ENCODE measurements at places on chromosomes 2 and 18.
A peak's percentile ranks its signal among the peaks of the same experiment; 100 is the strongest.

DNA sequence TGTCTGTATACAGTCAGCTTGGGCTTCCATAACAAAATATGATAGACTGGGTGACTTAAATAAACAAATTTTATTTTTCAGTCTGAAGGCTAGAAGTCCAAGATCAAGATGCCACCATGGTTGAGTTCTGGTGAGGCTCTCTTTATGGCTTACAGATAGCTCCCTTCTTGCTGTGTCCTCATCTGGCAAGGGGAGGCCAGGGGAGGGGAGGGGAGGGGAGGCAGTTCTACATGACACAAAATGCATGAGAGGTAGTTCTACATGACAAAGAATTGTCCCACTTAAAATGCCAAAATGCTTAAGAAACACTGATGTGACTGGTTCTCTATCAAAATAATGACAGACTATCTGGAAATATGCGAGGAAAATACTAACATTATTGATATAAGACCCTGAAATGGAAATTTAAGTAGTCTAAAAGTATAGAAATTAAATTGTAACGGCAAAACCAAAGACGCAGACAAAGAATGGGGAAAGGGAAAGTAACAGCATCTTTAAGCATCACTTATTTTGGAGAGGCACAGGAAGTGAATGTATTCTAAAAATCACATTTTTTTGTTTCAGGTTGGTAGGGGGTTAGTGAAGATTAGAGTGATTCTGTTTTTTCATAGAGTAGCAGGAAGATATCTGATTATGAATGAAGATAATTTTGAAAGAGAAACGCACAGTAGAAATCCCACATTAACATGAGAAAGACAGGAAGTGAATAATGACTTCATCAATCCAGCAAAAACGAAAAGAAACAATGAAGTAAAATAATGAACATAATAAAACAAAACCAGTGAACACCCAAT lies 131.4 kb downstream of the STRN start:
- DNase-seq: no peak

GRCh38 chr2:73850009-73850408 lies 21.2 kb downstream of the STAMBP start:
- no peak for DNase-seq

DNA sequence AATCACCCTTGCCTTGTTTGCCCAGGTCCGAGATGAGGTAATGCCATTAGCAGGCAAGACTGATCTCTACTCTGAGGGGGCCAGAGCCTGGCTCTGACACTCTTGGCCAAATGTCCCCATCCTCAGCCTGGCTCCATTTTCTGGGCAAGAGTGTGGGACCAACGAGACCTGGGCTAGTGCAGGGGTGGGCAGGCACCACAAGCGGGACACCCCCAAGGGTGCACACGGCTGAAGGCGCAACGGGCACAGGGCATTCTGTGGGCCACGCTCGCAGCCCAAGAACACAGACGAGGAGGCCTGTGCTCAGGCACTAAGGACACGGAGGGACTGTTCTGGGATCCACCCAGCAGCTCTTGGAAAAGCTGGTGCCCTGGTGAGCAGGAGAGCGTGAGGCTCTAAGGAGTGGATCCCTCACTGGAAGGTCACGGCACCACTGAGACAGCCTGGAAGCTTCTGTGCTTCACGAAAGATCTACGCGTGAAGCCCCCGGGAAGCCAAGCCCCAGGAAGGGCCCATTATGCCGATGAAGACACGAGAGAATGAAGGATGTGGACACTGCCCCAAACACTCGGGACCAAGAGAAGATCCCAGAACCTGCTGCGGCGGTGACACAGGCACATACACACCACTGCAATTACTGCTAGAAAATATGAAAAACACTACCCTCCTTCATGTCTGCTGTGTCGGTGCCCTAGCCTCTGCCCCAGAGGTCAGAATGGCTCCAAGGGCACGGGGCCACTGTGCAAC lies 138.2 kb downstream of the HDAC4 start:
- no peak for DNase-seq

- no peak for DNase-seq
These were observed 171.3 kb downstream of the NDUFA10 start for GRCh38 chr2:239853706-239854327.

GRCh38 chr2:191714925-191715324 lies 37.0 kb downstream of the NABP1 start:
- DNase-seq: no peak

- DNase-seq: no peak
These were observed 42.3 kb upstream of the ALPP start for GRCh38 chr2:232336241-232336736.

- no peak for DNase-seq
These were observed 71.6 kb downstream of the ZAP70 start for GRCh38 chr2:97784953-97785352.

- DNase-seq: no peak
These were observed 8.2 kb downstream of the CYP26B1 start for GRCh38 chr2:72139471-72139873.

DNA sequence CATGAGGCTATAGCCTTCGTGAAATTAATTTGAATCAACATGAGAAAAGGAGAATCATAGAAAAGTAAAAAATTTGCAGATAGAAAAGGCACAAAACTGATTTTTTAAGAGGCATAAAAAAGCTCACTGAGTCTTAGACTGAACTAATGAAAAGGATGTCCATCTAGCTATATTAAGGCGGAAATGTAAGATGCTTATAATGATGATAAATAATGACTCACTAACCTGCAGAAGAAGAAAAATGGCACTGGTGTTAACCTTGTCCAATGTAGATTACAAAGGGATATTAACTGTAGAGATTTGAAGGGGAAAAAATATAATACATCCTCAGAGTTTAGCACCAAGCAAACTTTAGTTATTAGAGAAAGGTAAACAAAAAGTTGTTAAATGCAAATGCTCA lies 1098.0 kb upstream of the DDX18 start:
- DNase-seq: no peak

- DNase-seq: no peak
These were observed 140.1 kb upstream of the AQP4 start for GRCh38 chr18:27005589-27005988.

- no peak for DNase-seq
These were observed 44.8 kb downstream of the PAX8 start for GRCh38 chr2:113233593-113234550.

- no peak for DNase-seq
These were observed 86.8 kb downstream of the SEMA4F start for GRCh38 chr2:74740741-74741431.

GRCh38 chr2:39704540-39704939 lies 38.8 kb downstream of the TMEM178A start:
- DNase-seq: no peak

GRCh38 chr2:25251071-25251421 lies 82.7 kb upstream of the POMC start:
- peak; percentile 53 for DNase-seq

DNA sequence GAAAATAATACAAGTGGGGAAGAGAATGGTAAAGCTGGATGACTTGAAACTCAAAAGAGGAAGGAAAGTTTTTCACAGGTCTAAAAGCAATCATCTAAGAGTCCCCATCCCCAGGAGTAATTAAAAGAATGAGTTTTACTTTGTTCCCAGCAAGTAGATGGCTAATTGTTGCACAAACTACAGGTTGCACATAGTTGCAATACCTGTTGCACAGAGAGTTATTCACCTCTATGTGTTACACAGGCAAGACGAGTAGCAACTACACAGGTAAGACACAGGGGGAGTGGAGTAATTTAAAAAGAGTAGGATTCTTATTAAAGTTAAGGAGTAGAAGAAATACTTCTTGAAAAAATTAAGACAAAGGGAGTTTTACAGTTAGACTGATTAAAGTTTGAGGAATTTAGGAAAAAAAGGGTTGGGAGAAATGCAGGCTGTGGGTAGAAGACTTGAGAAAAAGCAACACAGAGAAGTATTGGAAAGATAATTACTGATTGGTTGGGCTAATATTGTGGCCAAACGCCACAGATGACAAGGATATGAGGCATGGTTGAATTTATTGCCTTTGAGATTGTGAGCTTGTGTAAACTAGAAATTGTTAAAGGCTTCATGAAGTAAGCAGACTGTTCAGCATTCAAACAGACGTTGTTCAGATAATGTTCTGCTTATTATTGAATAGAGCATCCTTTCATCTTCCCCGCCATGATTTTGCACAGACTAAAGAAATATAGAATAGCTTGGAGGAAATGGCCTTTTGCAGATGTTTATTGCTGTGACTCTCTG lies 699.3 kb downstream of the NR4A2 start:
- no peak for DNase-seq

GRCh38 chr2:88067189-88067588 lies 436 bp upstream of the SMYD1 start:
- no peak for DNase-seq

DNA sequence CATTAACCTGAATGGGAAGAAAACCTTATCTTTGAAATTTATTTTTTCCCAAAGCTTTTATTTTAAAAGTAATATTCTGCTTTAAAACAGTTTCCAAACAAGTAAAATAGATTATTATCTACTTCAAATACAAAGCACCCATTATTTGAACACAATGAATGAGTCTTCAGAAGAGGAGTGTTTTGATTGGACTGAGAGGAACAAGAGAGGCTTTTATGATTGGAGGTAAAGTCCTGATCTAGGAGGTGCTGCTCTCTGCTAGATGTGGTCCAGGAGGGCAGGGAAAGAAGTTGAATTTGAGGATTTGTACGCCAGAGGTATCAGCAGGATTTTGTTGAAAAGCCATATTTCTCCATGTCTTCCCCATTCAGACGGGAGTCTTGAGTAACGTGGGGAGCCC lies 900.7 kb downstream of the SOCS6 start:
- no peak for DNase-seq

GRCh38 chr18:48002933-48003365 lies 72.5 kb upstream of the SMAD2 start:
- no peak for DNase-seq

GRCh38 chr2:68295516-68295915 lies 24.2 kb downstream of the CNRIP1 start:
- DNase-seq: no peak

DNA sequence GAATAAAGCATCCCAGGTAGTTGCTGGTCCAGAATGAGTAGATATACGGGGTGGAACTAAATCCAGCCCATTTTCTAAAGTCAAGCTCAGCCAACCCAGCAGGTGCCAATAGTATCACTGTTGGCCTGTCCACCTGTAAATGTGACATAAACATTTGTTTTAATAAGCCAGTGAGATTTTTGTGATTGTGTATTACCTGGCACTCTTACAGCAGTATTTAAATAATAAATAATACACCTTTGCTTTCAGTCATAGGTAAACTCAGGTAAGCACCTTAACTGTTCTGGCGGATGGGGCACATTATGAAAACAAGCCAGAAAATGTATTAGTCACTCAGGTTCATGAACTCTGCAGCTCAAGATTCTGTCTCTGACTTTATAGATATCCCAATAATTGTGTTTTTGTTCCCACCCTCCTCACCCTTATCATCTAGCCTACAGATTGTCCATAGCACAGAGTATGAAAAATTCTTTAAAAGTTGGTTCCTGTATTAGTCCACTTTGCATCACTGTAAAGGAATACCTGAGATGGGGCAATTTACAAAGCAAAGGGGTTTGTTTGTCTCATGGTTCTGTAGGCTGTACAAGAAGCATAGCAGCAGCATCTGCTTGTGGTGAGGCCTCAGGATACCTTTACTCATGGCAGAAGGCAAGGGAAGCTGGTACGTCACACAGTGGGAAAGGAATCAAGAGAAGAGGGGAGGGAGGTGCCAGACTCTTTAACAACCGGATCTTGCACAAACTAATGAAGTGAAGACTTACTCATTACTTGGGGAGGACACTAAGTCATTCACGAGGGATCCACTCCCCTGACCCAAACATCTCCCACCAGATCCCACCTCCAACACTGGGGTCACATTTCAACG lies 73.0 kb upstream of the CYRIA start:
- DNase-seq: no peak

DNA sequence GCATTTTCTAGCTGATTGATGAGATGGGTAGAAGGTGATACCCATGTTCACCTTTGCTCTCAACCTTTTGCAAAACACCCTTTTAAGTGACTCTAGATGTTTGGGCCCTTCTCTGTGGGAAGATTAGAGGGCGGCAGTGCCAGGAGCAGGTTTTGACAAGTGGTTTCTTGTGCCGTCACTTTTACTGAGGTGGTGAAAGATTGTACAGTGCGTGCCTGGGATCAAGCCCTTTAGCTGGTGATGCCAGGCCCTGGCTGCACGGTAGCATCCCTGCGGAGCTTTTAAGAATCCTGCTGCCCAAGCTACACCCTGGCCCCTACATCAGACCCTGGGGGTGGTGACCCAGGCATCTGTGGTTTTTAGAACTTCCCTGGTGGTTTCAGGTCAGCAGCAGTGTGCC lies 29.1 kb downstream of the MTCL1 start:
- no peak for DNase-seq

GRCh38 chr2:10045561-10046355 lies 2.4 kb downstream of the KLF11 start:
- no peak for DNase-seq

GRCh38 chr18:62556397-62556796 lies 33.6 kb downstream of the ZCCHC2 start:
- DNase-seq: no peak

DNA sequence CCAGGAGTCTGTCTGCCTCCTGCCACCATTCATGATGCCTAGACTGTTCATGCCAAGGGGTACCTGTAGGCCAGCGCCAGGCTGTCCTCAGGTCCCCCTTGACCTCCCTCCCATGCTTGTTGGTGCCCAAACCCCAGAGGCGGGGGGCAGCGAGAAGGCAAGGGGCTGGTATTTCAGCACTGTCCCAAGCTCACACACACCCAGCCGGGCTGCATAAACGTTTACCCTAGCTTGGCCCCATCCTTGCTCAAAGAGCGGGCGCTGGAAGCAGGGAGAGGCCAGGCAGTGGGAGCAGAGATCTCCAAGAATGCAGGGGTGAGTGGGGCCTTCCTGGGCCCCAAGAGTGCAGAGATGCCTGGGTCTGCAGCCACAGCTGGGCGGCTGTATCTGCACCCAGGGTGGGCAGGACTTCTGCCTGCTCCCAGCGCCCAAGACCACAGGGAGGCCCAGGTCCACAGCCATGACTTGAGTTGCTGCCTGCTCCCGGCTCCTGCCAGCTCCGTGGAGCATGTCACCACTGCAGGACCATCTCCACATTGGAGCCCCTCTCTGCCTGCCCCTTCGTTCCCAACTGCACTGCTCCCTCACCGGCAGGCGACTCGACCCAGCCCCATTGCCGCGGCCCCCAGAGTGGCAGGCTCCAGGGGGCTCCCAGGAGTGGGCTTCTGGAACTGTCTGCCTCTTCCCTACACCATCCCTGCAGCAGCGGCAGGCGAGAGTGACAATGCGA lies 616.6 kb downstream of the METTL4 start:
- DNase-seq: no peak

All from GM19239 (cell line).